ENCODE measurements at places on chromosomes 3 and 15.

GRCh38 chr3:167109746-167110145 lies 270.4 kb downstream of the ZBBX start:
- DNase-seq, result no peak

- no peak for DNase-seq
Observed at GRCh38 chr3:39540162-39540921, 72.9 kb downstream of the MOBP start.

DNA sequence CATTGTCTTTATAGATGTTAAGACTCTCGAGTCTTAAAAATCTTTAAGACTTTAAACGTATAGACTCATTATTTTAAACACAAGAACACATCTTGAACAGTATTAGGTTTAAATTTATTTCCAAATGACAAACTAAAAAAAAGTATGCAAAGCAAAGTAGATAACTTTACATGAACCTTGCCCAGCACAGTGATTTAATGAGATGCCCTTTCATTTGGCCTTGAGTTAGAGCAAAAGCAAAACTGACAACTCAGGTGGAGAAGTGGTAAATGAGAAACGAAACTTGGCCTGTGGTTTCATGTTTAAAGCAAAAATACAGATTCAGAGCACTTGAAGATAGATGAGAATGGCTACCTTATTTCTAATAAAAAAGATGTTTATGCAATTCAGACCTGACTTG lies 8.6 kb downstream of the GPR15 start:
- no peak for DNase-seq

DNA sequence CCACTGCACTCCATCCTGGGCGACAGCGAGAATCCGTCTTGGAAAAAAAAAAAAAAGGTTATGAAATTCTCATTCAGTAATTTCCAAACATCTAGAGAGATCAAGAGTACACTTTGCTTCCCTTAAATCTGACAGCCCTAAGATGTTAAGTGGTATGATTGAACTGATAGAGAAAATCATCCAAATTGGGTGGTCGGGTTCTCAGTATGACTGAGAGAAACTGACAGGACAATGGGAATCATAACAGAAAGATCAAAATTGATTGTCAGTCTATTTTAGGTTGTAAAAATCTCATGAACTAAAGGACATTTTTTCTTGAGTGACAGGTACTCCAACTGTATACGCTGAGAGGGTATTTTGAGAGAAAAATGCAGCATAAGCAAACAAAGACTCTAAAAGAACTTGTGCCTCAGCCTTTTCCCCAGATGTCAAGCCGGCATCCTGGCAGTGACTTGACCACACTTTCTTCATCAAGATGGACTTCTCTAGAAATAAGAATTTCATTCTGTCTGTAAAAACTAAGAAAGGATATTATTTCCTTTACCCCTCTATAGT lies 65.8 kb downstream of the MYO5A start:
- no peak for DNase-seq

GRCh38 chr3:146065573-146066006 lies 95.4 kb downstream of the PLOD2 start:
- peak; percentile 15 for DNase-seq

DNA sequence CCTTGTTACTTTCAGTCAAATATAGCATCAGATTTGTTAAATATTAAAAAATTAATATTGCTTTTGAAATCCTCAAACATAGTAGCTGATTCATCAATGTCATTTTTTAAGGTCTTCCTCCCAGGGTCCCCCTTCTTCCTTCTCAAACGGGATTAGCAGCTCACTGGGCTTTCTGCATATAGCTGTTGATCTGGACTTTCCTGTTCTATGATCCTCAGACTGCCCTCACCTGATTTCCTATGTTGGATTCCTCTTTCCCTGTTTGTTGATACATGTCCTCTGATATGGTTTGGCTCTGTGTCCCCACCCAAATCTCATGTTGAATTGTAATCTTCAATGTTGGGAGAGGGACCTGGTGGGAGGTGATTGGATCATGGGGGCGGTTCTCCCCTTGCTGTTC lies 5.8 kb downstream of the GUCA1C start:
- no peak for DNase-seq

GRCh38 chr3:188559072-188559429 lies 405.1 kb downstream of the LPP start:
- DNase-seq, result no peak

DNA sequence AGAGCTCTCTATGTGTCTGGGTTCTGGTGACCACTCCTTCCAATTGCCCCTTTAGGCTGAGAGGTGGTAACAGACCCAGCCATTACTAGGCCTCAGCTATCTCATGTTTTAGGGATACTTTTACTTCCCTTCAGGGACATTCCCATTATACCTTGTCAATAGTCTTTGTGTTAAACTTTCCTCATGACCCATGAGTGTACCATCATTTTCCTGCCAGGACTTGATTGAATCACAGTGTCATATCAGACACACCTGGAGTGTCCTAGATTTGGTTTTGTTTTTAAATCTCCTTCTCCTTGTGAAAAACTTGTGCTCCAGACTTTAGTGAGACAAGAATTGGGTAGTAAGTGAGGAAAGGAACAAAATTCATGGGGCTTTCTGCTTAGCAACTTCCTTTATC lies 136.6 kb downstream of the KCNAB1 start:
- no peak for DNase-seq

- DNase-seq, result no peak
Observed at GRCh38 chr15:54150255-54150654, 172.0 kb downstream of the UNC13C start.

DNA sequence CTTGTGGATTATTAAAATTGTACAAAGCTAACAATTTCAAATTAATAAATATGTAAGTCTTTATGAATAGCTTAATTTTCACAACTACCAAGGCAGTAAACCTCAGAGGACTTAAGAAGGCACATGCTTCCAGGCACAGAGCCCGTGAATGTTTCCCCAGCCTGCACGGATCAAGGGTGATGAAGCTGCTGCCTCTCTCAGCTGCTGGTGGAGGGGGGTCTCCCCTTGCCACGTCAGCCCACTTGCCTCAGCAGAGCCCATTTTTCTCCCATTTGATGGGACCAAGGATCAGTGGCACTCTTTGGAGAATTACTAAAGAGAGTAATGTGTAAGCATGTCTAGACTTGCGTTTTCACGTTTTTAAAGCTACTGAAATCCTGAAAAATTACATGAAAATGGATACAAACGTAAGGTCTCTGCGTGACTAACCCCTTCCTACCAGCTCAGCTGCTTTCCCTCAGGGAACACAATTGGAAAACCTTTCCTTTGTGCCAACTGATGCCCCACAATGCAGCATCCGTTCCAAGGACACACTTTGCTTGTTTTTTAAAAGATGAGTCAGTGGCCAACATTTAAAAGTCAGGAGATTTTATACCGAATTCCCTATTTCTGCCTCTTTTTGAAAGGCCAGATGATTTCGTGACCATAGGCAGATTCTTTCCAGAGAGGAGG lies 494.1 kb downstream of the GABRG3 start:
- DNase-seq, result no peak

DNA sequence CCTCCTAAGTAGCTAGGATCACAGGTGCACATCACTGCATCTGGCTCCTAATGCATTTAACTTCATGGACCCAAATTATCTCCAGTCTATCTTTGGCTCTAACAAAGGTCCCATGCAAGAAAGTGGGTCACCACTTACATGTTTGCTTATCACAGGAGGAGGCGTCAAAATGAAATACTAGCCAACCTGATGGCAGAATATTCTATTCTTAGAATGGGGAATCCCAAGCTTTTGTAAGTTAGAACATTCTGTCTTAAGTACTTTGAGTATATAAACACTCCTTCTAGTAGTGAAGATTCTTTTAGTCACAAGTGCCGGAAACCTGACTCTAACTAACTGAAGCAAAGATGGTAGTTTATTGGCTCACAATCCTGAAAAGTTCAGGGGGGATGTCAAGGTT lies 72.0 kb upstream of the ADAMTS9 start:
- no peak for DNase-seq

DNA sequence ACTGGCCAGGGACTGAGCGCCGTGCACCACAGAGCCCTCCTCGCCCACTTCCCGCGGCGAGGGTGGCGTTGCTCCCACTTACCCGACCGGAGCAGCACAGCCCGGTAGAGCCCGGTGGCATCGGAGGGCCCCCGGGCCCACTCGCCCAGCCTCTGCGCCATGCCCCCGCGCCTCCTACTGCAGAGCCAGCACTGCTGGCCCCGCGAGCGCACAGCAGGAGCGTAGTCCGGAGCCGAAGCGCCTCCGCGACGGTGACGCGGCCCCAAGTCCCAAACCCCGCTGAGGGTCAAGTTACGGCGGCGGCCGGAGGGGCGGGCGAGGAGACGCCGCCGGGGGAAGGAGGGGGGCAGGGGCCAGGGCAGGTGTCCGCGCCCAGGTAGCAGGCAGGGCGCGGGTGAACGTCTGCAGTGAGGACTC lies 9.6 kb upstream of the FAM107A start:
- no peak for DNase-seq

- no peak for DNase-seq
Observed at GRCh38 chr3:42143440-42143839, 52.3 kb downstream of the TRAK1 start.

DNA sequence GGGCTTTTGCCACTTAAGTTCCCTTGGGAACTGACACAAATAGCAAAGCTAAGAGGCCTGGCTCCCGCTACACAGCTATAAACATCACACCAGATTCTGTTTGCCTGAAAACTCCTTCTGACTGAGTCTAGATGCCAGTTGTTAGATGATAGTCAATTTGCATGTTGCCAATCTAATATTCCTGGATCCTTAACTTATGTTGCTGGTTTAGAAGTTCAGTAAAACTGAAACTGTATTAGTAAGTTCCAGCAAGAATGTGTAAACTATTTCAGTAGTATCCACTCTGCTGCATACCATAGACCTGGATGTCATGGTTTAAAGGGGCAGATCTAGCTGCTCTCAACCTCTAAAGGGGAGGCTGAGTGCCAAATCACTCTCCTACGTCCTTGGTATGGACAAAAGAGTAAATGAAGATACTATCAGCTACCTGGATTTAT lies 27.1 kb upstream of the LACTB start:
- DNase-seq, result no peak

DNA sequence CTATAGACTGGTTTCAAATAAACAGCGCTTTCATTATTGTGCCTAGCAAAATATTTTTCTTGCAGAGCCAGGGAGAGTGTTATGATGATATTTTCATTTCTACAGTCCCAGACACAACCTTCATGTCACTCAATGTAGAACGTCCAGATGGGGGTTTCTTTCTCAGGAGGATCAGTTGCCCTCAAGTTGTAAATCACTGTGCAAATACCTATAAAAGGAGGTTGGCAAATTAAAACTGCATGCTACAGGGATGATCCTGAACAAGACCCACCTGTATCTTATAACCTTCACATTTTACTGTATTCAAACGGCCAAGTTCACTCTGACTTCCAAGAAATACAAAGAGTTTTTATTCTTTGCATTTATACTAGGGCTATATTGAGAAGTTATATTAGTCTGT lies 486.0 kb downstream of the EDEM1 start:
- DNase-seq, result no peak

- no peak for DNase-seq
Observed at GRCh38 chr3:197501879-197502620, 53.7 kb downstream of the BDH1 start.

DNA sequence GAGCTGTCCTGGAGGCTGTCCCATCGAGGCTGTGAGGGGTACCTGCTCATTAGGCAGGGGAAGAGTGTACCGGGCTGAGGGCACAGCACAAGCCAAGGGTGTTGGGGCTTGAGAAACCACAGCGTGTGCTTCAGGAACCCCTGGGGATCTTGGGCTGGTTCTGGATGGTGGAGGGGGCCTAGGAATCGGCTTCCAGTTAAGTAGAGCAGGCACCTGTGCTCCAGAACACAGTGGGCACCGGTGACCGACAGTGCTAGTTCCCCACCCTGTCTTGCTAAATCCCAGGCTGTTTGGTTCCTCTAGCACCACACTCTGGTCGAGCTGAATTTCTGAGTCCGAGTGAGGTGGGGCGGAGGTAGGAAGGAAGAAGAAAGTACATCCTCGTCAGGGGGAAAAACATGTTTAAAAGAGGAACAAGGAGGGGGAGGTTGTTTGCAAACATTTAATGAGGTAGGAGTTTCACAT lies 29.1 kb downstream of the SLC6A6 start:
- DNase-seq, result no peak

- no peak for DNase-seq
Observed at GRCh38 chr3:105414841-105415240, 48.1 kb downstream of the ALCAM start.

DNA sequence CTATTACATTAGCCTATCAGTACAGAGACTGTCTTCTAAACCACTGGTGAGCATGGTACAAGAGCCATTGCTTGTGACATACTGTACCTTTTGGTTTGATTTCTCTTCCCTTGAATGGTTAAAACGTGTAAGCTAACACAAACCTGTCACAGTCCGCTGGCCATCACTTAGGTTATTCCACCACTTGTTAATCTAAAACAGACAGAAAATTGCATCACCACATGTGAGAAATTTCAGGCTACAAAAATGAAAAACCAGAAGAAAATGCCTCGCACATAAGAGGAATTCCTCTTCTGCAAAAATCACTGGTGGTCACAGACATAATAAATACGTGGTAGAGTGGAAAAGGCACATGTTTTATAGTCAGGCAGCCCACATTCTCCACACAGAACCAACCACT lies 22.1 kb downstream of the PARL start:
- no peak for DNase-seq

DNA sequence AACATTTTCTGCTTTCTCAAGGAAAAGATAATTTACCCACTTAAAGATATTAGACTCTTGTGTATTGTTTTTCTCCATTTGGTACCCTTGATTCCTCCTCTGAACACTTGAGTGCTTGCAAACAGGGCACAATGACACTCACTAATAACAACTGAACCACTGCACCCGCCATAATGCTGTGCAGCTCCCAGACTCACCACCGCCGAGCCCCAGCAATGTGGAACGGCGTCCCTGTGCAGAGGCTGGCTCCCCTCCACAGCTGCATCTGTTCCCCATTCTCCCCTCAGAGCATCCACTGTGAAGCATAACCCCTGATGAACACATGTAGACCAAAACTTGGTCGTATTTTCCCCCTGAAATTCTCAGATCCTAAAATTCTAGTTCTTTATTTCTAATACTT lies 276.2 kb upstream of the PLSCR5 start:
- no peak for DNase-seq

DNA sequence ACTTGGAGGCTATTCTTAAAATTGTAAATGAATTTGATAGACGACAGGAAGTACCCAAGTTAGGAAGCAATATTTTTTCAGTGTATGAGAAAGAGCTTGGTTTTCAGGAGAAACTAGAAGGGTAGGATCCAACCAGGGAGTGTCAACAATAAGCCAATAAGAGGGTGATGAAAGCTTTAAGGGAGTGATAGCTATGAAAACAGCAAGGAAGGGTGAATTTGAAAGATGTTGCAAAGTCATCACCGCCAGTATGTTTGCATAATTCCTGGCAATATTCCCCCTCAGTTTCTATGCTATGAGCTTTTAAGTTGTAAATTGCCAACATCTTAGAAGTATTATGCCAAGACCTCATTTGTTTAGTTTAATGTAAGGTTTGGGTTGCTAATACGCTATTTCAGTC lies 11.8 kb upstream of the CSTA start:
- no peak for DNase-seq

- no peak for DNase-seq
Observed at GRCh38 chr15:87712211-87712610, 544.3 kb downstream of the NTRK3 start.
